ENCODE measurements at places on chromosomes 11 and 22.

- DNase-seq: no peak
Measured at GRCh38 chr11:32838505-32839274, 9.0 kb downstream of the PRRG4 start.

DNA sequence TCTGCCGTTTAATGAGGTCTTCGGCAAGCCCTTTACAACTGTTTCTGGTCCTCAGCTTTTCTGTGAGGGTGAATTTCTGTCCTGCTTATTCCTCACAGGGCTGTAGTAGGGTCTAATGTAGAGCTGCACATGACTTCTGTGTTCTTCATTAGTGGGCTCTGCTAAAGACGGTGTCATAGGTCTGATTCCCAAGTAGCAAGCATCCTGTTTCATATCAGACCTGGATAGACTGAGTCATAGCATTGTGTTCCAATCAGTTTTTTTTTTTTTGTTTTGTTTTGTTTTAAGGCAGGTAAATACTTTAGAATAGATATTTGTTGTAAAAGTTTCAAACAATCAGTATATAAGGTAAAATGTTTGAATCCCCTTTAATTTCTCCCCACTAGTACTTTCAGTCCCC lies 35.4 kb downstream of the BIRC2 start:
- no peak for DNase-seq

DNA sequence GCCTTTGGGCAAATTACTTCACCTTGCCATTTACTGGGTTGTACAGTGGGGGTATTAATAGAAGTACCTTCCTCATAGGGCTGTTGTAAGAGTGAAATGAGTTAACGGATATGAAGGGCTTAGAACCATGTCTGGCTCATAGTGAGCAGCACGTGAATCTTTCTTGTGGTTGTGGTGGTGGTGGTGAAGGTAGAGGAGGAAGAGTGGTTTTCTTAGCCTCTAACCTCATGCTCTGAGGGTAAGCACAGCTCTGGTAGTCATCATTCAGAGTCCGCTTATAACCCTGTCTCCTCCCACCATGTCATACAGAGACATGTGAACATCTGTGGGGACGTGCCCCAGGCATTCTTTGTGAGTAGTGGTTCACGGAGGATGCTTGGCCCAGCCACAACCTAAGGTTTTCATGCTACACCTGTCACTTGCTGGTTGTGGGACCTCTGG lies 43.6 kb downstream of the TEAD1 start:
- peak; percentile 8 for DNase-seq

DNA sequence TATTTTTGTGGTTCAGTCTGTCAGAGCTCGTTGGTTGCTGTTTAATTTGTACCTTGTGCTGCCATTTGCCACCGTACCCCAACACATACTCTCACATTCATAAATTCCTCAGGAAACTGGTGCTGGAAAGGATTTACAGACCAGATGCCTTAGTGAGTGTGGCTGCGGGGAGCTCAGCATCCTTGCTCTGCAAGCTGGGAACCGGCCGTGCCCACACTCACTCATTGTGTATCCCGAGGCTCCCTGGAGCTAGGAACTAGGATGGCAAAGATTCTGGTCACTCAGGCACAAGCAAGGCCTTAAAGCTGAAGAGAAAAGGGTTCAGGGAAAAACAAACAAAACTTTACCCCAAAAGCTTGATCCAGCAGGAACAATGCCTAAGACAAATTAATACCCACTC lies 64.6 kb upstream of the TTC12 start:
- DNase-seq: no peak

- DNase-seq: no peak
Measured at GRCh38 chr11:116240710-116241109, 532.1 kb downstream of the BUD13 start.

DNA sequence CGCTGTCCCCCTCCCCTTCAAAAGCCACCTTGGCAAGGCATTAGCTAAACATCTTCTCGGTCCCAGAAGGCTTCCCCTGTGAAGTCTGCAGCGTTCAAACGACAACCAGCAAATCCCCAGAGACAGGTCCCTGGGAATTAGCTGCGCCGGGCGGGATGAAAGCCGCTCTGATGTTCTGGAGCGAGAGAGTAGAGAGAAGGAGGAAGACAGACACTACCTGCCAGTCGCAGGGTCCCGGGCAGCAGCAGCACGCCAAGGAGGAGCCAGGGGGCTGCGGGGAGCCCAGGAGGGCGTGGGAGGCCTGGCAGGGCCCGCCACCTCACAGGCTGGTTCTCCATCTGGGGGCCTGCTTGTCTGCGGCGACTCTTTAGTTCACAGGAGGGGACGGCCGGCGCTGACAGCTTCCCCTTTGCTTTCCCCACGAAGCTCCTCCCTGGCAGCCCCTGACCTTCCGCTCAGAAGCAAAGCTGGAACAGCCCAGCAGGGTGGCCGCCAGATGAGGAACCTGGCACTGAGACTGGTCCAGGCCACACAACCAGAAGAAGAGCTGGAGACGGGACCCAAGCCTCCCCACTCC lies at the start of gene NFAM1:
Gene NFAM1 (minus strand): TSS at position 384 of the 577 bp plus-strand sequence. CDS start 46 bp downstream, at position 338.
- no peak for DNase-seq

GRCh38 chr11:115164774-115165173 lies 339.4 kb downstream of the CADM1 start:
- DNase-seq: no peak

GRCh38 chr11:57353852-57354251 lies 15.7 kb downstream of the P2RX3 start:
- no peak for DNase-seq

- DNase-seq: peak; percentile 4
Measured at GRCh38 chr11:107457205-107457557, 444 bp downstream of the CWF19L2 start.

- no peak for DNase-seq
Measured at GRCh38 chr11:1399386-1400316, 9.9 kb downstream of the BRSK2 start.

DNA sequence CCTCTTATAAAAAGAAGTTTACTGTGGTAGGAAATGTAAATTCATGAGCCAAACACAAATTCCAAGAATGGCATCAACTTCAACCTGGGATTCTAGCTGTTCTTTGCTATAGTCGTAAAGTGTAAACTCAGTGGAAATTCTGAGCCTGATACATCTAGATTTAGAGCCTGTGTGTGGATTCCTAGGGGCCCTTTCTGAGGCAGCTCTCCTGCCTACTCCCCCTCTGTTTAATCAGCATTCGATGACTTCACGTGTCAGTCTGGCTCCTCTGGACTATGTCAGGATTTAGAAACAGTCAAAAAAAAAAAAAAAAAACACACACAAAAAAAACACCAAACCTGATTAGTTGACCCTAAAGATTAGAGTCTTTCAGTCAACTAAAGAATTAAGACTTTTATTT lies 93.1 kb upstream of the SC5D start:
- no peak for DNase-seq

DNA sequence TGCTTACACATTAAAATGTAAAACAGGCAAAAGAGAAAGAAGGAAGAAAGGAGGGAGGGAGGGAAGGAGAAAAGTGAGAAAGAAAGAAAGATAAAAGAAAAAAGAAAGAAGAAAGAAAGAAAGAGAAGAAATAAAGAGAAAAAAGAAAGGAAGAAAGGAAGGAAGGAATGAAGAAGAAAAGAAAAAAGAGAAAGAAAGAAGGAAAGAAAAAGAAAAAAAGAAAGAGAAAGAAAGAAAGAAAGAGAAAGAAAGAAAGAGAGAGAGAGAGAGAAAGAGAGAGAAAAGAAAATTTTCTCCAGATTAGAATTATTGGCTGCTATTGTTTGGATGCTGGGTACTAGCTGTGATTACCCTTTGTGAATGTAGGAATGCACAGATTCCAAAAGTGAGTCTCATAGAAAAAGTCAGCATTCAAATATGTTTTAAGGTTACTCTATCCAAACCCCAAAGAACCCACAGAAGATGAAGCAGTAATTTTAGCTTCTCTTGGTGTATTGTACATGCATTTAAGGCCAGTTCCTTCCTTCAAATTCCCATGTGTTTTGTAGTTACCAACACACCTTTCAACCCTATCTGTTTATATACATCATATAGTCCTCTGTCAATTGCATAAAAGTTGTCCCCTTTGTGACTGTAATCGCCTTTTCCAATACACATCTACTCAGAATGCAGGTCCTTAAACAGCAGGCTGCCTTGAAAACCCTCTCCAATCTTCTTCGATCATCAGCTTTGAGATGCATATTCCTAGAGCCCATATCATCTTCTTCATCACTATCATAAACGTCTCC lies 789 bp upstream of the FAM111A start:
- no peak for DNase-seq

DNA sequence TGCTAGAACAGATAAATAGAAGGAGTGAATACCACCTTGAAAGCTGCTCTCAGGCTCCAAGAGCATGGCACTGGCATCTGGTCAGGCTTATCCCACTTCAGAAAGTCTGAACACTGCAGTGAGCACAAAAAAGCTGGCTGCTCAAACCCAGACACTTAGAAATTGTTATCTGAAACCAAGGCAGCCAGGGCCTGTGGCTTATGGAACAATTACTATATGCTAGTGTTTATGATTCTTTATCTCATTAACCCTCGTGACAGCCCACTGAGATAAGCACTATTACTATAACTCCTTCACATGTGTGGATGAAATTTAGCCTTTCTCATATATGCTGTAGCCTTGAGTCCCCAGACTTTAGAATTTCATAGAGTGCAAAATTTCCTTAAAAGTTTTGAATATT lies 400.2 kb downstream of the RAB38 start:
- no peak for DNase-seq

GRCh38 chr11:125886997-125887372 lies 483 bp upstream of the HYLS1 start:
- peak; percentile 22 for DNase-seq

GRCh38 chr11:133919330-133920108 lies 37.2 kb downstream of the IGSF9B start:
- no peak for DNase-seq

DNA sequence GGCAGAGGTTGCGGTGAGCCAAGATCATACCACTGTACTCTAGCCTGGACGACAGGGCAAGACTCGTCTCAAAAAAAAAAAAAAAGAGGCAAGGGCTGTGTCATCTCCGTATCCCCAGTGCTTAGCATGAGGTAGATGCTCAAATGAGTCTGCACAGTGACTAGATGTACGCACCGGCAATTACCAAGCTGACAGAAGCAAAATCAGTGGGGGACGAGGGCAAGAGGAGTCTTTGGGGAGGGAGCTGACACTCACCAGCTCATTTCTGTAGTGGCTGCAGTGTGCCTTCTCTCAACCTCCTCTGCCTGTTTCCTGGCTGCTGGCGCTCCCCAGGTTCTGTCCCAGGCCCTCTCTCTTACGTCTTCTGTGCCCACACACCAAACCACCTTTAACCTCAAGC lies 69.9 kb downstream of the PACSIN2 start:
- DNase-seq: no peak

DNA sequence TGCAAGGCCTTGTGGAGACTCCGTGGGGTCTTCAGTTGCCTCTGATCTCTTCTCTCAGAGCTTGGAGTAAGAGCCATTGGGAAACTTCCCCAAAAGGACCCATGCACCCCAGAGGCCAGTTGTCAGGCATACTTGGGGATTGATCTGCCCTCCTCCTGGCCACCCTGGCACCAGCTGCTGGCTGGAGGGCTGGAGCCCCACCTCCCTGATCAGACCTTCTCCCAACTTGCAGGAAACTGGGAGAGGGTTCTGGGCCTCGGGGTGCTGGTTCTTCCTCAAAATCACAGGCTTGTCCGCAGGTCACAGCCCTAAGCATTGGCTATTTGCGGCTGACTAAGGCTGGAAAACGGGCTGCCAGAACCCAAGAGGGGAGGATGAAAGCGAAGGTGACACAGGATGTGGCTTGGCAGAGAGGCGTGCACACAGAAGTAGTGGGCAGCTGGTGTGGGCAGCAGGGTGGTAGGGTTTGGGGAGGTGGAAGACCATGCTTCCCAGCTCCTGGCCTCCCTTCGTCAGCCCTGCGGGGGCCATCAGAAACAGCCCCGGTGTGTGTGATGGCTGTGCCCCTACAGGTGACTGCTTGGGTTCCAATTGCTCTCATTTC lies 1.3 kb upstream of the DGKZ start:
- DNase-seq: no peak

DNA sequence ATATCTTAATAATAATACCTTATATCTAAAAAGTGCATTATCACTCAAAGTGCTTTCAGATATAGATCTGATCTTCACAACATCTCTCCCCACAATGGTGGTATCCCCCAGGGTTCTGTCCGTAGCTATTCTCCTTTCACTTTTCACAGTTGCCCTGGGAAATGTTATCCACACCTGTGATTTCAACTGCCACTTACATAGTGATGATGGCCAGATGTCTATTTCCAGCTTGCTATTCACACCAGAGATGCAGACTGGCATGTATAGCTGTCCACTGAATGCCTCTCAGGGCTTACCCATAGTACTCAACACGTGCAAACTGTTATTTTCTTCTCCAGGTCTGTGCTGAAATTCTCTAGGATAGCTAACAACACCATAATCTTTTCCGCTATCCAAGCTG lies 724.7 kb downstream of the DLG2 start:
- DNase-seq: no peak

- DNase-seq: no peak
Measured at GRCh38 chr11:120811731-120812130, 212.2 kb upstream of the TBCEL start.

DNA sequence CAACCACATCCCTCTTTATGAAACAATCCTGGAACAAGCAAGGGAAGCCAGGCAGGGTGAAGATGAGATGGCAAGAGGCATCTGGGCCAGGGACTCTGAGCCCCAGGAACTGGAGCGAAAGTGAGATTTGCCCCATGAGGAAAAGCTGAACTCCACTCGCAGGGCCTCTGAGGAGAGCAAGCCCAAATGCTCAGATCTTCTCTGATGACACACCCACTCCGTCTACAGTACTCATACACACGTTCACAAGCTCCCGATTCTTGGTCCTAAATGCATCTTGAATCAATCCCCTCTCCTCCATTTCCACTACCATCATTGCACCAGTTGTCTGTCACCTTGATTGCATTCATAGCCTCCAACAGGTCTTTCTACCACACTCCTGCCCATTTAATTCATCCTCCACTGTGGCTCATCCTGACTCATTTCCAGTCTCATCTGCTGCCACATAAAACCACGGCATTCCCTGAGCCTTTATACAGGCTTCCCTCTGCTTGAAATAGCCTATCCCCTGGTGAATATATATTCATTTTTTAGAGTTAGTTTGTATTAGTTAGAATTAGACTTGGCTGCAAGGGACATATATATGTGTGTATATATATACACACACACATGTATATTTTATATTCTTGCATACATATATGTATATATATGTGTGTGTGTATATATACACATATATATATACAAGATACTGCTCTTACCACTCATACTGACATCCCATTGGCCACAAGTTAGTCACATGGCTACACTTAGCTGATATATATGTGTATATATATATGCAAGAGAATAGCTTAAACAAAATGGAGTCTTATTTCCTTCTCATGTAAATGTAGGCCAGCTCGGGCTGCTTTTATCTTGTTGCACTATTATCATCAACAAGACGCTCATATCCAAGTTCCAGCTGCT lies 1.4 kb upstream of the APOA5 start:
- DNase-seq: no peak
